ENCODE measurements at places on chromosomes 12 and 14.

GRCh38 chr14:66070542-66071319 is 415.4 kb upstream of the CCDC196 start:
- peak; percentile 64 for DNase-seq

- no peak for DNase-seq
These were observed 76.5 kb downstream of the FOXN3 start for GRCh38 chr14:89340200-89341181.

DNA sequence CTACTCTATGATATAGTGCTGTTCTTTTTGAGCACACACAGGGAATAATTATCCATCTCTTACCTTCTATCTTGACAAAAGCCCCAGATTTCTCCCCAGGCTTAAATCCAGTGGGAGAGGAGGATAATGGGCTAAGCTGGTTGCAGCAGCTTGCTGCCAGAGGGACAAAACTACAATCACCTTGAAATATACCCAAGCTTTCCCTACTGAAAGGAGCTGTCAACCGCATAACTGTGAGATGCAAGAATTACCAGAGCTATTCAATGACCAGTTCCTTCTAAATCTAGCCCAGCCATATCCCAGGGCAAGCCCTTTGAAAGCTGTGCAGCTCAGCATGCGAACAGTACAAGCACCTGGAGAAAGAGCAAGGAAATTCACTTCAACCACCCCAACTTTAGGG is 943 bp upstream of the MGAT4C start:
- no peak for DNase-seq

GRCh38 chr14:23614395-23614828 is 21.8 kb upstream of the DHRS2 start:
- DNase-seq = no peak

- DNase-seq = no peak
These were observed 34.6 kb upstream of the ANKRD9 start for GRCh38 chr14:102544046-102544746.

DNA sequence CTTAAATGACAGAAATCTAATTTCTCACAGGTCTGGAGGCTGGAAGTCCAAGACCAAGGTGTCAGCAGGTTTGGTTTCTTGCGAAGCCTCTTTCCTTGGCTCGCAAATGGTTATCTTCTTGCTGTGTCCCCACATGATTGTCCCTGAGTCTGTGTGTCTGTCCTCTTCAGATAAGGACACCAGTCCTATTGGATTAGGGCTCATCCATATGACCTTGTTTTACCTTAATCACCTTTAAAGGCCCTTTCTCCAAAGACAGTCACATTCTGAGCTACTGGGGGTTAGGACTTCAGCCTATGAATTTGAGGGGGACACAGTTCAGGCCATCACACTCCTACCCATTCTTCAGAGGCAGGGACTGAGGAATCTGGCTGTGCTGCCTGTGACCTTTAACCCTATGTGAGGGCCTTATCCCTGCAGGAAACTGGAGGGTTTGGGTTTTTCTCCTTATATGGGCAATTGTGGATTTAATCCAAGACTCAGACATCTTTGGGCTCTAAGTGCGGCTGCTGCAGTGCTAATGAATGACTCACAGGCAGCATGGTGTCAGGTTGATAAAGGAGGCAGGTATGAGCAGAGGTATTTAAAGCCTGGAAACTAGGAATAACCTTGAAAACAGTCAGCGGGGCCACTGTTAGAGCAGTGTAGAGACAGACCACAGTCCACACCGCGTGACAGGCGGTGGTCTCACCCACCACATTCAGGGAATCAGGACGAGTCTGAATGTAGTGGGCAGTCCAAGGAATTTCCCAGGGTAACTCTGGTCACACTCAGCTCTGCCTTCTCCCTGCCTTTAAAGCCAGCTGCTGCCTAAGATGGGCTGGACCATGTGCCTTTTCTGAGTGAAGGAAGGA is 10.2 kb downstream of the TPCN1 start:
- no peak for DNase-seq

DNA sequence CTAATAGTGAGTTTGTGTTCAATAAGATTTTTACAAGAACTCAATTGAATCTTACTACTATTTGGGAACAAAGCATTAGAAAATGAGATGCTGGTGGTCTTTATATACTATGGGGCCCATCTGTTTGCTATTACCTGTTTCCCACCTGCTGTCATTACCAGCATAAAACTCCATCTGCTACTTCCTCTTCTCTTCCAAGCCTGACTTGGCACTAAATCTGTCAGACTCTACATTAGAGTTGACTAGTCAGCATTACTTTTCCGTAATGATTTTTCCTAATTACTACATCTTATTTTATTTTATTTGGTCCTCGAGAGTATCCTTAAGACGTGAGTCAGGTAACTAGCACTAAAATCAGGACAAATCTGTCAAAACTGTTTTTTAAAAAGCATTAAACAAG is 68.1 kb upstream of the KRR1 start:
- no peak for DNase-seq

- DNase-seq = no peak
These were observed 344.9 kb downstream of the FSCB start for GRCh38 chr14:44162197-44162596.

GRCh38 chr14:88955455-88955854 is 131.0 kb downstream of the TTC8 start:
- no peak for DNase-seq

GRCh38 chr12:75482646-75483045 is 2.1 kb downstream of the GLIPR1 start:
- no peak for DNase-seq

GRCh38 chr12:25616286-25616685 is 63.2 kb upstream of the LMNTD1 start:
- DNase-seq = no peak

GRCh38 chr12:39464976-39465695 is 22.2 kb upstream of the KIF21A start:
- no peak for DNase-seq

GRCh38 chr14:75340921-75341320 is 62.3 kb downstream of the FOS start:
- no peak for DNase-seq

DNA sequence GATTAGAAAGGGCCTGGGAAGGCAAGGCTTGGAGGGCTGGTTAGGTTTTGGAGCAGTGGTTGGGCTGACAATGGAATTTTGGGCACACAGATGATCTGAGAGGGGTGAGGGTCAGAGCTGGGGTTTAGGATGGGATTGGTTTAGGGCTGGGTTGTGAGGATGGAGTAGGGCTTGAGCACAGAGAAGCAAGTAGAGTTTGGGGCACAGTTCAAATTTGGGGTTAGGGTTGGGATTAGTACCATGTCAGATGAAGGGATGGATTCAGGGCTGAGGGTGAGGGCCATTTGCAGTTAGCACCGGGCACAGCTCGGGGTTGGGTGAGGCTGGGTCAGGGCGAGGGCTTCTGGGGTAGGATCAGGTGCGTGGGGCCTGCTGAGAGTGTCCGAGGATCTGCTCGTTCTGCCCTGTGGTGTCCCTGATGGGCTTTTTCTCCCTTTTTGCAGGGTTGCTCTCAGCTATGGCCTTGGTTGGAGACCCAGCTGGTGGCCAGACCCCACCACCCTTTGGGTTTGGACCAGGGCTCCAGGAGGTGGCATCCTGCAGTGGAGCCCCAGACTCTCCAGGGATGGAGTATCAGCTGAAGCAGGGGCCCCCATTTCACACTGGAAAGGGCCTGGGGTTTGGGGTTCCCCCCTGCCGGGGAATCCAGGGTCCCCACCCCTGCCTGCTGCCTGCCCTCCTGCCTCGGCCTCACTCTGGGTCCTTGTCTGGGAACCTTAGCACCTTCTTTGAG is 45.6 kb downstream of the KRT80 start:
- DNase-seq = no peak

DNA sequence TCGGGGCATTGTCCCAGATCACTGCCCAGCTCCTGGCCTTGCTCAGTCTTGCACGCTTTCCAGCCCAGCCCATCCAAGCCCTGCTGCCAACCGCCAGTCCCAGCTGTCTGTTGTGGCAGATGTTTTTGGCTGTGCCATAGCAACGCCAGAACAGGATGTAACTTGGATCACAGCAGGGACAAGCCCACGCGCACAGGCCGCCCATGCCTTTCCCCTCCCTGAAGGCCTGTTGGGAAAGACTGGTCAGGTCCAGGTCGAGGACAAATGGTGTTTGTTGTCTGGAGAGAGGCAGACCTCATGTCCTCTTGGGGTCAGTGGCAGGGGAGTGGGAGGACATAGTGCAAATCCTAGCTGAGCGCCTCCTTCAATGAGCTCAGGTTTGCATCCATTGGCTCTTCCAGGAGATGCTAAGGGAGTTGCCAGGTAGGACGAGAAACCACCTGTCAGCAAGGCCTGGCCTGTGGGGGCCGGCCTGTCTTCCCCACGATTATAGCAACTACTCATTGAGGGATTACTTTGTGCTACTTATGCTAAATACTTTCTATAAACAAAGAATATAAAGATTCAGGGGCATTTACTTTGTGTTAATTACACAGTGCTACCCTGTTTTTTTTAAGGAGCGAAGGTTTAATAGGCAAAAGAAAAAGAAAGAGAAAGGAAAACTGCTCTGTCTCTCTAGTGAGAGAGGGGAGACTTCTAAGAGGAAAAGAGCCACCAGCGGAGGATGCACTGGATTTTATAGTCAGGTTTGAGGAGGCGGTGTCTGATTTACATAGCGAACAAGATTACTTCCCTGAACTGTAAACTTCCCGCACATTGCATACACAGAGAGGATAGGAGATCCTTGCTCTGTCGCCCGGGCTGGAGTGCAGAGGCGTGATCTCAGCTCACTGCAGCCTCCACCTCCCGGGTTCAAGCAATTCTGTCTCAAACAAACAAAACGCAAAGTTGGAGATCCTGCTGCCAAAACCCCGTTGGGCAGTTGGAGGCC is 42.8 kb upstream of the CORO1C start:
- DNase-seq = no peak

DNA sequence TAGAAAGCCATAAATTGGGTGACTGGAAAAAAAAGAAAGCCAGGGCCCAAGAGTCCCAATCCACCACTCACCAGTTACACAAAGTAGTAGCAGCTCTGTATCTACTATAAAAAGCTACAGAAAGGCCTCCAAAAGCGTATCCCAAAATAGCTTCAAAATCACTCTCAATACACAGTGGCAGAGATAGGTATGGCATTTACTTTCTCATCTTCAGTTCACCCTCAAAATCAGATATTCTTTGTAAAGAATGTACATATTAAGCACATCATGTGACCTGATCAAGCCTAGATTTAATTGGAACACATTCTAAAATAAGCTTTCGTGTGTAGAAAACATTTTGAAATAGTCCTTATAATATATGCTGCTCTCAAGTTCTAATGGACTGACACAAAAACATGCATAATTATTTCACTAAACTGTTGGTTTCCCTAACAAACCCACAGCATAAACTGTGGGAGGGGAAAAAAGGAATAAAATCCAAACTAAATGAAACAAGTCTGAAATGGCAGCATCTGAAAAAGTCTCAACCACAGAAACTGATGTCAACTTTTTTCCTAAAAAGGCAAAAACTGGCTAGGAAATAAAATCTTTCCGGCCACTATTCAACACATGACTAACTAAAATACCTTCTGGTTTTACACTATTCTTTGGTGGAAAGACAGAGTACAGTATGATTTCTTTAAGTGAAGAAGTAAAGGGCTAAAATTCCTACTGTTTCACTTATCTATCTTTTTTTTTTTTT is 25.9 kb downstream of the UBE2N start:
- DNase-seq = no peak

- no peak for DNase-seq
These were observed 6.6 kb downstream of the MAX start for GRCh38 chr14:65095633-65096205.

- no peak for DNase-seq
These were observed 22.9 kb upstream of the RNF34 start for GRCh38 chr12:121376754-121377697.

DNA sequence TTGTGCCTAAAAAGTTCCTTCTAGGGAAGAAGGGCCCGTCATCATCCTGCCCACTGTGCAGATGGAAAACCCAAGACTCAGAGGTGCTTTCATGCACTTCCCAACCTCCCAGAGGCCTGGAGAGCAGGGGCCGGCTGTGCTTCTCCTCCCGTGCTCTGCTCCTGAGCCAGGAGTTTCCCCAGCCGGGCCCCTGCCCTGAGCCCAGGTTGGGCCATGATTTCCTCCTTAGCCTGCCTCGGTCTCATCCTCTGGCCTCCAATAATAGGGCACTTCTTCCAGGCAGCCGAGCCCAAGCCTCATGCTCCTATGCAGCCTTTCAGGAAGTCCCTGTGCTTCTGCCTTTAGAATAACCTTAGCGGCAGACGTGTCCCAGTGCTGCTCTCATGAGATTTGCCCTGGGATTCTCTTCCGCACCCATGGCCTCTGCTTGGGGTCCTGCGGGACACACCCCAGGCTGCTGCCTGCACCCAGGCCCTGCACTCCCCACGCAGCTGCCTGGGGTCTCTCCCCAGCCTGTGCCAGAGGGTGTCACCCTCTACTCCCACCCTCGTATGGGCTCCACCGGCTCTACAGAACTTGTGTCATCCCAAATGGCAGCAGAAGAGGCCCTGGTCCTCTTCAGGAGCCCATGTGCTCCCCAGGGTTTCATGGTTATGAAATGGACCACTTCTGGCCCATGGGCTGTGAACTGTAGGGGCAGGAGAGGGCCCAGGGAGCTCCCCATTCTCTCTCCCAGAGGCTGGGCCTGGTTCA is 359.3 kb downstream of the ADGRD1 start:
- no peak for DNase-seq

GRCh38 chr12:15220915-15221885 is at the start of gene RERG:
Gene RERG (minus strand): TSS chr12:15221417. CDS start chr12:15217489, 3,928 bp downstream.
- DNase-seq = peak; percentile 27

GRCh38 chr12:108801736-108802100 is 55.7 kb downstream of the SSH1 start:
- DNase-seq = no peak

GRCh38 chr12:111440631-111441030 is 34.9 kb downstream of the SH2B3 start:
- no peak for DNase-seq

DNA sequence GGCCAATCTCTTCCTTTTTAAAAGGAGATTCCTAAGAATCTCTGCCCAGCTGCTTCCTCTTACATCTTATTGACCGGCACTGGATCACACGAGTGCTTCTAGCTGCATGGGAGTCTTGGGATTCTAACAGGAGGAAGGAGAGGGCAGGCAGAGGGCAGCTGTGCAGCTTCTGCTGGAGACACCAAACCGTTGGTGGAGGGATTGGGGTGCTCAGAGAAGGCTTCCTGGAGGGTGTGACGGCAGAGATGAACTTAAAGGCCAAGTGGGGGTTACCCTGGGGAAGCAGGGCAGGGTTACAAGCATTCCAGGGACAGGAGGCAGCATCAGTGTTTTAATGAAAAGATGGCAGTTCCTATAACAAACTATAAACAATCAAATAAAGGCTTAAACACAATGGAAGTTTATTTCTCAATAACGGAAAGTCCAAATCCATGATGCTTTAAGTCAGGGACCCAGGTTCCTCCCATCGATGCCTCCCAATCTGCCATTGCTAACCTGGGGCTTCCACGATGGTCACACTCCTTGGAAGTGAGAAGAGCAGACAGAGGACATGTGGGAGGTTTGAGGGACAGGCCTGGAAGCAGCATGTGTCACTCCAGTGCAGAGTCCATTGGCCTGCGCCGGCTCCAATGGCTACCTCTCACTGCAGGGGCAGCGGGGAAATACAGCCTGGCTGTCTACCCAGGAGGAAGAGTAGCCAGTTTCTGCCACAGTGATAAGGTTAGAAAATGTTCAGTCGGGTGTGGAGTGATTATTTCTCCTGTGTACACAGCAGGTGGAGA is 53.1 kb upstream of the DDX11 start:
- DNase-seq = no peak

- no peak for DNase-seq
These were observed 2.1 kb downstream of the CATSPERB start for GRCh38 chr14:91729756-91730155.

GRCh38 chr14:81234278-81234677 is 13.5 kb upstream of the GTF2A1 start:
- DNase-seq = no peak

Data from stimulated activated CD8-positive, alpha-beta memory T cell treated with anti-CD3 and anti-CD28 coated beads, Interleukin-15, amount 100 ng/mL, for 1 hour (primary cell).